ENCODE measurements at places on chromosomes 16 and 17.

- no peak for DNase-seq
Observed at GRCh38 chr17:50093807-50094206, 1.3 kb upstream of the PDK2 start.

- DNase-seq, result no peak
Observed at GRCh38 chr17:49076573-49077384, 55.8 kb upstream of the B4GALNT2 start.

DNA sequence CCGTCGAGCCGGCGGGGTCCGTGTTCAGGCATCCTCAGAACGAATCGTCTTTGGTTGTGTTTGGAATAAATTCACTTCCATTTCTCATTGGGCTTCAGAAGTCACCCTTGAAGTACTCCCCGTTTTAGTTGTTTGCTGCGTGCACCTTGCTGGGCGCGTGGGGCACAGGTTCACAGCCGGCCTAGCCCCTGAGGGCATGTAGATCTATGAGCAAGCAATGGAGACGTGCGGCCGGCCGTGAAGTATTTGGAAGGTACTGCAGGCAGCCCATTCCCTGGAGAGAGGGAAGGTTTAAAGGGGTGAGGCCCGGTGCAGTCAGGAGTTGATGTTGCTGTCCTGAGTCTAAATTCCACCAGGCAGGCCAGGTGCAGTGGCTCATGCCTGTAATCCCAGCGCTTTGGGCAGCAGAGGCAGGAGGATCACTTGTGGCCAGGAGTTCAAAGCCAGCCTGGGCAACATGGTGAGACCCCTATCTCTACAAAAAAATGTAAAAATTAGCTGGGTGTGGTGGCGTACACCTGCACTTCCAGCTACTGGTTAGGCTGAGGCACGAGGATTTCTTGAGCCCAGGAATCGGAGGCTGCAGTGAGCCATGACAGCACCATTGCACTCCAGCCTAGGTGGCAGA is 714 bp downstream of the ACSF3 start:
- peak; percentile 24 for DNase-seq

DNA sequence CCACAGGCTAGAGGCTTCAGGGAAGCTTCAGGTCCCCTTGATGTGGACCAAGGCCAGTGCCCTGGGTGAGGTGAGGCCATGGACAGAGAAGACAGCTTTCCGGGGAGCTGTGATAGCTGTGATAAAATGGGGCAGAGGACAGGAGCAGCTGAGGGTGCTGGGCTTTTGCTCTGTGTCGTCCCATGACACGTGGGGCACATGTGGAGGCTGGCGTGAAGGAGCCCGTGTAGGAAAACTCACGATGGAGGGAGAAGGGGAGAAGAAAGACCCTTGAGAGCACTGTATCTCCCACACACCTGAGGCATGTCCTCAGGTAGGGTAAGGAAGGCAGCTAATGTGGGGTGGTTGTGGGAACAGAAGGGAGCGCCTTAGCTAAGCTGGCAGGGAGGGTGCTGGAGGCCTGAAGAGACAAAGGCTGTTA is 21.3 kb downstream of the B9D1 start:
- DNase-seq, result no peak

DNA sequence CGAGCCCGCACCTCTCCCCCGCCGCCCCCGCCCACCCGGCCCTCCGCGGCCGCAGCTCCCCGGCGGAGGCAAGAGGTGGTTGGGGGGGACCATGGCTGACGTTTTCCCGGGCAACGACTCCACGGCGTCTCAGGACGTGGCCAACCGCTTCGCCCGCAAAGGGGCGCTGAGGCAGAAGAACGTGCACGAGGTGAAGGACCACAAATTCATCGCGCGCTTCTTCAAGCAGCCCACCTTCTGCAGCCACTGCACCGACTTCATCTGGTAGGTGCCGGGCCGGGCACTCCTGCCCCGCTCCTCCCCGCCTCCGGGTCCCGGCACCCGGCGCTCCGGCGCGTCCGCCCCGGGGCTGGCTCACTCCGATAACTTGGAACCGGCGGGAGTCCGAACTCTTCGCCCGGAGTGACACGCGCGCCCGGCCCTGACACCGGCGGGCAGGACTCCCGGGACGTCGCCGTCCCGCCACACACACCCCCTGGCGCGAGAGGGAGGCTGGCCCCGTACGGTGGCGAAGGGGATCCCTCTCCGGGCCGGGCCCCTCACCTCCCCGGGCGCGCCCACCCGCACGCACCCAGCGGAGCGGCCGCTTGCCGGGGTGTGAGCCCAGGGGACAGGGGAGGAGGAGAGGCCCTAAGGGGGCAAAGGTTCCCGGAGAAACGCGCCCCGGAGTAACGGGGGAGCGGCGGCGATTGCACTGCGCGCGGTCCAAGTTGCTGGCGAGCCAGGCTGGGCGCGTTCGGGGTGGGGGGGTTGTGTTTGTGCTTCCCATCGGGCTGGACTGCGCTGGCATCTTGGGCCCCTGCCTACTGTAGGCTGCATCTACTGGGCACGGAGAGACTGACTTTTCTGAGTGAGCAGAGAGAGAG is 581 bp downstream of the PRKCA start:
- peak; percentile 54 for DNase-seq

DNA sequence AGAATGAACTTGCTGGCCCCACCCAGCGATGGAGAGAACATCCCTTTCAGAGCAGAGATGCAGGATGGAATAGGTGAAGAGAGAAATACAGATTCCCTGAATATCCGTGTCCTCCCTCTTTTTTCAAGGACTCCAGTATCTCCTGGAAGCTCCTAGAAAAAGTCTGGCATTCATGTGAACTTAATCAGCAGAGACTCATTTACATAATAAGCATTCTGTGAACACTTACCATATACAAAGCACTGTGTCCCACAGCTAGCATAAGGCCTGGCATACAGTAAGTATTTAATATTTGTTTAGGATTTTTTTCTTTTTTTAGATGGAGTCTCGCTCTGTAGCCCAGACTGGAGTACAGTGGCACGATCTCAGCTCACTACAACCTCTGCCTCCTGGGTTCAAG is 208.5 kb upstream of the RPL38 start:
- DNase-seq, result no peak

- no peak for DNase-seq
Observed at GRCh38 chr16:24747441-24747840, 18.0 kb downstream of the TNRC6A start.

DNA sequence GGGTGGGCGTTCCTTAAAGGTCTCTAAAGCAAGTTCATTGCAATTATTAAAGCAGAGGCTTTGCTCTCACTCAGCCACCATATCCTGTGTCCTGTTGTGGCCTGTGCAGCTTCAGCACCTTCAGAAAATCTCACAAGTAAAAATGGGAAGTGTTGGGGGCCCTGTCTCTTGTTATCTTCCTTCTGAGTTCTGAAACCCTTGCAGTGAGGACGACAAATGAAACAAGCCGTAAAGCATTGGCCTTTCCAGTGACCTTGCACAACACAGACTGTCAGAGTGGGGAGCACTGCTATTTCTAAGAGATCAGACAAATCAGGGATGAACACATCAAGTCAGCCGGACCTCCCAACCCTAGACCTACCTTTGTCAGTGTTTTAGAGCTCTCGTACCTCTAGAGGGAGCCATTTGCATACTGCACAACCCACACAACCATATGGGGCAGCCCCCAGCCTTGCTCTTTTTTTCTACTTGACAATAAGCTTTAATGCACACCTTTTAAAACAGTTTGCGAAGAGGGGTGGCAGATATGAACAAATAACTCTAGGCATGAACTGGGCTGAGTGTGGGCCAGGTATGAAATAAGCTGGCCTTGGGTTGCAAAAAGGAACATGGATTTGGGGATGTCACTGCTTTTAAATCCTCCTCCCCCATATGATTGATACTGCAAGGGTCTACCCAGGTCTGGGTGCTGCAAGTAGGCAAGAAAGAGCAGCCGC is 89.8 kb downstream of the KATNIP start:
- peak; percentile 71 for DNase-seq

DNA sequence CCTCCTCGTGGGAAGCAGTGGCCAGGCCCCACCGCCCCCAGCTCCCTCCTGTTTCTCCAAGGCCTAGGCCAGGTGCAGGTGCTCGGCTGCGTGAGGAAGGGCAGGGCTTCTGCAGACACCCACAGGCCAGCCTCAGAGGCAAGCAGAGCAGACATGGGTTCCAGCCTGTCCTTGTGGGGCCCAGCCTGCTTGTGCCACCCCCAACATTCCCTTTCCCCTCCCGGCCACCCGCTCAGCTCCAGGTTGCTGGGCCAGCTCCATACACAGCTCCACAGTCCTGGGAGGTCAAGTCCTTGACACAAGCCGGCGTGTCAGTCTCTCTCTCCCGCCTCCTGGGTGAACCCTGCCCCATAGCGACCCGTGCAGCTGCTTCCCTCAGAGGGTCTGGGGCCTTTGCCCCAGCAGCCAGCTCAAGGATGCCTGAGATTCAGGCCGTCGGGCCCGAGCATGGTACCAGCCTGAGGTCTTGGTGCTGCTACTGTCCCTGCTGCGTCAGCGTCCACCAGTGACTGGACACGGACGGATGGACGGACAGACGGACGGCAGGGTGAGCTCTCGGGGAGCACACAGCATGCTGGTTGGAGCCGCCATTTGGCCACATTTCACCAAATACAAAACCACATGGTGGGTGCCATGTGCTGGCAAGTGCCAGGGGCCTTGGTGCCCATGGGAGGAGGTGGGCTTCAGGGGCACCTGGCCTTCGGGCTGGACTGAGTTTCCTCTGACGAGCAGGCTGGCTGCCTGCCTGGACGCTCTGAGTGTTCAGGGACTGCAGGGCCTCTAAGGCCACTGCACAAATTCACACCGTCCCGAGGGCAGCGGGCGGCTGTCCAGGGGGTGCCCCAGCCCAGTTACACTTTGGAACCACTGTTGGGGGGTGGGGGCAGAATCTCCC is 8.0 kb downstream of the SECTM1 start:
- no peak for DNase-seq

- DNase-seq, result no peak
Observed at GRCh38 chr16:10729104-10730048, 14.3 kb upstream of the NUBP1 start.

DNA sequence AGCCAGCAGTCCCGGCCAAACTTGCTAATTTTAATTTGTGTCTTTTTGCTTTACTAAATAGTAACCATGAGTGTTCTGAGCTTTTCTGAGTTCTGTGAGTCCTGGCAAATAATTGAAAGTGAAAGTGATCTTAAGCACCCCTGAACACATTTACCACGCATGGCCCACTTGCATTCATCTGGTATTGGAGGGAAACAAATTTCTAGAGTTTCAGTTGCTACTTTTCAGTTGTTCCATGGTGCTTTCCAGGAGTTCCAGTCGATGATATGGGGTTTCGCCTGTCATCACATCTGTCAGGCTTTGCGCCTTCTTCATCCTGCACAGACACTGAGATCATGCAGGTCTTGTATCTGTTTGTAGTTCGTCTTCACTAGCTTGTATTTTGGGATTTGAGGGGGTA is 44.1 kb downstream of the CRLF3 start:
- no peak for DNase-seq

DNA sequence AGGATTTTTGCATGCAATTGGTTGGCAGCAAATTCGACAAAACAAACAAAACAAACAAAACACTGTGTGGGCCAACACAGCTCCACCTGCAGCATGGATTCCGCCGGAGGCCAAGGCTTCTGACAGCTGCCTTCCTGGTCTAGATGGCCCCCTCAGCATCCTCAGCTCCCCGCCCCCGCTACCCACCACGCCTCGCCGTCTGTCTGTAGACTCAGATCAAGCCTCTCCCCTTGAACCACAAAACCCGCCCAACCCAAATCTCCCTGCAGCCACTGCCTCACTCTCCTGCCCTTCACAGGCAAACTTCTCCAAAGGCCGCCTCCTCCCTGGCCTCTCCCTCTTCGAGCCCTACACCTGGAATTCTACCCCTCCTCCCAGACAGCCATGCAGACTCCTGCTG is 57.9 kb downstream of the RTN4RL1 start:
- DNase-seq, result no peak

DNA sequence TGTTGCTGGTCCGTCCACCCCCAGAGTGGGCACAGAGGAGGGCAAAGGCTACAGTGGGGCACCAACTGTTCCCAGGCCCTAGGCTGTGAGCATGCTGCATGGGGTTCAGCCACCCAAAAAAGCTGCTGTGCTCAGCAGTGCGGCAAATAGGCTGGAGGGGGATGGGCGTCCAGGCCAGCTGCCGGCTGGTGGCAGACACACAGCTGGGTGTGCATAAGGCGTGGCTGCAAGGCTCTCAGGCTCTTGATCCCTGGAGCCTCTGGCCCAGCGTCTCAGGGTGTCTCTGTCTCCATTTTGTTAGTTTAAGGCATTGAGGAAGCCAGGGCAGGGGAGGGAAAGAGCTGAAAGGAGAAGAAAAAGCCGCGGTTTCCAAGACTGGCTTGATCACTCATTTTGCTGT is 8.8 kb downstream of the RPL19 start:
- DNase-seq, result peak; percentile 74

DNA sequence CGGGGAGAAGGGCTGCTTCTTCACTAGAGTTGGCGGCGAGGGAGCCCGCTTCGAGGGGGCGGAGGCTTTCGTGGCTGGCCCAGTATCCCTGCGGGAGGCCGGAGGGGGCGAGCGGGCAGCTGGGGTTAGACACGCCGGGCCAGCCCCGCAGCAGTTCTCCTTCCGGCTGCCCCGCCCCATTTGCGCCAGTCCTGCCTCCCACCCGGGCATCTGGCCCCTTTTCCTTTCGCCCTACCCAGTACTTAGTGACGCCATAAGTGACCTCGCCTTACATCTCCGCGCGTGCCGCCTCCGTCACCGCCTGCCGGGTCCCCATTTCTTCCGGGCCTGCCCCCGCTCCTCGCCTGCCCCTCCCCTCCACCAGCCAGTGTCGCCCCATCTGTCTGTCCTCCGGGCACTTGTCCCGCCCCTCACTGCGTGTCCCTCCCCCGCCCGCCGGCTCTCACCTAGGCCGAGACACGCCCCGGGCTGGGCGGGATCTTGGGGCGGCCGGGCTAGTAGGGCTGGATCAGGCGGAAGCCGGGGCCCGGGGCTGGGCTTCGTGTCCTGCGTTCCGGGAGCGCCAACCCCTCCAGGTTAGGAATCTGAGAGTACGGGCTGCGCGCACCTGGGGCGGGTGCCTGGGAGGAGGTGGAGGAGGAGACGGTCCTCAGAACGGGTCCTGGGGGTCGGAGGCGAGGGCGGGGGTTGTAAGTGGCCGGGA is 14.3 kb downstream of the SPATA32 start:
- DNase-seq, result peak; percentile 74

DNA sequence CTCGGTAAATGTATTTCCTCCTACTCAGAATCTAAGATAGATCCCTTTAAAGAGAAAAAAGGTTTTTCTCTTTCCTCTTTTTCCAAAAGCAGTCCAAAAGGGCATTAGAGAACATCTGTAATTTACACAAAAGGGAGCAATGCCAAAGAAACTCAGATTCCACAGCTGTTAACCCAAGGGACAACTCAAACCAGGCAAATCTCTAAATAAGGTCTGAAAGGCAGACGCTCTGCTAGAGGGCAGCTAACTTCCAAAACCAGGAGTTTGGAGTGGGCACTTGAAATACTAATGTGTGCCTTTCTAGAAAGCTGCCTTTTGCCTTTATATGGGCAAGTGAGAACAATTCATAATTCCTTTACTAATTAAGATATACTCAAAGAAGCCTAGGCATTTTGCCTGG is 435.7 kb downstream of the ZFHX3 start:
- DNase-seq, result no peak

GRCh38 chr16:17374668-17375255 is 96.0 kb downstream of the XYLT1 start:
- no peak for DNase-seq

DNA sequence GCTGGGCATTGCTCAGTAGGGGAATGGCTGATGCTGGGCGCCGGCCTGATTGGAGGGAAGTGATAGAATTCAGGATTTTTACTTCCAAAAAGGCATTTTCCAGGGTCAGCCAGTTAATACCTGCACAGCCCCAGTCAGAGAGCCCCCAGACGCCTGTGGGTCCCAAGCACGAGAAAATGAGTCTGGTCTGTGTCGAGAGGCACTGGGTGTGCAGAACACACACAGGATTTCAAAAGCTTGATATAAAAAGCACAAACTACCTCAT is 164.6 kb upstream of the TNRC6C start:
- no peak for DNase-seq

- DNase-seq, result no peak
Observed at GRCh38 chr16:82323171-82323570, 153.1 kb upstream of the MPHOSPH6 start.

Data from KBM-7 (cell line).